ENCODE measurements at places on chromosomes 2 and 18.

GRCh38 chr2:108220942-108221541 is 18.7 kb upstream of the SULT1C3 start:
- DNase-seq: no peak

DNA sequence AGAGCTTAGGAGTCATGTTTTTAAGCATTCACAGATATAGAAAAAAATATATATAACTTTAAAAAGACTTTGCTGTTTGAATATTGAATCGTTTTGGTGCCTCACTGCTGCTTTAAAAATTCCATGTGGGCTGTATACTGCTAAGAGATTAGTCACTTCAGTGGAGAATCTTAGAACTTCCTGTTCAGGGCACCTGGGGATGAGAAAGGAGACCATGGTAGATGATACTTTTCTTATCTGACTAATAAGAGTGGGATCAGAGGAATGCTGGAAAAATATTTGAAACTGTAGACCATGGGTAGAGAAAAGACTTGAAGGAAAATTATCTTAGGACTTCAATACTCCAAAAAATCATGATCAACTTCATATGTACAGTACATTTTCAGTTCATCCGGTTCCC is 442.2 kb upstream of the SETBP1 start:
- DNase-seq: no peak

DNA sequence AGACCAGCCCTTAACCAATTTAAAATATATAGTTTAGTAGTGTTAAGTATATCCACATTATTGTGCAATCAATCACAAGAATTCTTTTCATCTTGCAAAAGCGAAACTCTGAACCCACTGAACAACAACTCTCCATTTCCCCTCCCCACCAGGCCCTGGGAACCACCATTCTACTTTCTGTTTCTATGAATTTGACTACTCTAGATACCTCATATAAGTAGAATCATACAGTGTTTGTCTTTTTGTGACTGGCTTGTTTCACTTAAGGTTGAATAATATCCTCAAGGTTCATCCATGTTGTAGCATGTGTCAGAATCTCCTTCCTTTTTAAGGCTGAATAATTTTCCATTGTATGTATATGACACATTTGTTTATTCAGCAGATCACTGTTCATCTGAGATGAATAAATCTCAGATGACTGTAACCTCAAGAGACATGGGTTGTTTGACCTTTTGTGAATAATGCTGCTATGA is 8.1 kb upstream of the SOS1 start:
- no peak for DNase-seq

- no peak for DNase-seq
Observed at GRCh38 chr18:11909061-11909455, 941 bp upstream of the MPPE1 start.

DNA sequence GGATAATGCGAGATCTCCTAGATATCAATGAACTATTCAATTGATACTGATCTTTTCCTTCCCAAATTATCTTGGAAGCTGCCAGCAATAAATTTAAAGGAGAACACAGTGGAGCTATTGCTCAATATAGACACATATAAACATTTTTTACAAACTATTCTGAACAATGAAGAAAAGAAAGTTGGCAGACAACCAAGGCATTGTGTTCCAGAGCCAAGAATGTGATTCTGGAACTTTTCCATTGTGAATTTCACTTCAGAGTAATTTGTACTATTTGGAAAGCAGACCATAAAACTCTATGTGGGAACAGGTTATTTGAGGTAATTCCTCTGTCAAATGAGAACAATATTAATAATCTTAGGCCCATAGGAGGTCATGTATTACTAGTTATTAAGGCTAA is 588.2 kb downstream of the IRS1 start:
- no peak for DNase-seq

DNA sequence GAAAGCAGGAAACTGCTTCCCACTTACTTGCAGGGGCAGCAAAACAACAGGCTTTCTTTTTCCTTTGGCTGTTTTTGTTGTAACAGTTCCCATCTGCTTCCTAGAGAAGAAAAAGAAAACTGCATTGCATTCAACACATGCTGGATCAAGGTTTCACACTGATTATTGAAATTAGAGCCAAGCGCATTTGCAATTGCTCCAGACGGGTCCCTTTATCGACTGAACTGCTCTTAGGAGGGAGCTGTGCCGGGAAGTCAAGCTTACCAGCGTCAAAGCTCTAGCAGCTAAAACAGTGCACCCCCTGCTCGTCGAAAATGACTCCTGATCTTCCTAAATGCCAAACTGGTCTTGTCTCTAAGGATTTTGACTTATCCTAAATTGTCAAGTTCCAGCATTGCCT is 164.0 kb upstream of the SESTD1 start:
- no peak for DNase-seq

GRCh38 chr18:6004119-6004518 is 108.8 kb upstream of the TMEM200C start:
- no peak for DNase-seq

DNA sequence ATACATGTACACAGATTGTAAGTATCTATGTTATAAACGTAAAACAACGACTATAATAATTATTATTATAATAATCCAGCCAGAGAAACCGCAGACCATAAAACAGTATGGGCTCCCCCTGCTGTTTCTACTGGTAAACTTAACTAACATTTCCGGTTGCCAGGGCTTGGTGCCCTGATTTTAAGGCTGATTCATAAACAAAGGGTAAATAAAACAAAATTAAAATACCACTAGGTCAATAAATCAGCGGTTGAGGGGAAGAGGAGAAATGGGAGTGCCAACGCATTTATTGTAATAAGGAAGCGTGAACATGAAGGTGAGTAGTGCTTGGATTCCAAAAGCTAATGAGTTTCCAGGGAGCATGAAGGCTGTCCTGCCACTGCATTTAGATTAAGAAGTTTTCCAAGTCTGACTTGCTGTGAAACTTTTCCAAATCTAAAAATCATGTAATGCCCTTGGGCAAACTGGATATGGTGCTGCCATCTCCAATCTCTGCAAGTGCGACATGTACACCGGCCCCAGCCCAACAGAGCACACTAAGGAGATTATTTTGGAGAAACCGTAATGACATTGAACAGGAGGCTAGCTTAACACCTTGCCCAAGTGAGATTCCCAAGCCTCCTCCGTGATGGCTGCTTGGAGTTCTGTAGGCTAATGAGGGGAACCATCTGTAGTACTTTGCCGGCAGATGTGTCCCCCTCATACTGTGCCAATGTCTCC is 50.7 kb upstream of the HNRNPA3 start:
- DNase-seq: no peak

GRCh38 chr18:47877892-47878291 is 52.6 kb downstream of the SMAD2 start:
- no peak for DNase-seq

- no peak for DNase-seq
Observed at GRCh38 chr2:162085090-162085891, 11.3 kb upstream of the DPP4 start.

DNA sequence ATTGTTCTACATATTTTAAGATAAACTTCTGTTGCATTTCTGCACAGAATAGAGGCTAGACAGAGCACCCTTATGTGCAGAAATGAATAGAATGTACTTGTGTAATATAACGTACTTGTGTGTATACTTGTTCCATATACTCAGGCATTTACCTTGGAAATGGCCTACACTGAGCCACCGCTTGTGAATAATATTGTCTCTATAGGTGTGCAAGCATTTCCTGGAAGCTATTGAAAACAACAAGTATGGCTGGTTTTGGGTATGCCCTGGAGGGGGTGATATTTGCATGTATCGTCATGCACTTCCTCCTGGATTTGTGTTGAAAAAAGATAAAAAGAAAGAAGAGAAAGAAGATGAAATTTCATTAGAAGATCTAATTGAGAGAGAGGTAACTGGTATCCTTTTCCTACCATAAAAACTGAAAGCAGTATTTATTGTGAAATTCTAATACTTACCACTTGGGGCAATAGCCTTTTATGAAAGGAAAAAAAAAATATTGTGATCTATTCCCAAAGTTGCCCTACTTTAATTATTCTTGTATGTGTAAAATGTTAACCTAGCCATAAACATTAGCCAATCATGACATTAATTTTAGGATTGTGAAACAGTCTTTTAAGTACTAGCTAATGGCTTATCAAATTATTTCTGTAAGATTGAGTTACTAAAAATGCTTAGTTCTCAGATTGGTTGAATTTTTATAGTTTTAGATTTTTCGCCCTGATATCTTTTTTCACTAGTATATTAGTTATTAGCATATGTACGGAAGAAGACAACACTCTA is 18.0 kb downstream of the ZC3H15 start:
- no peak for DNase-seq

GRCh38 chr2:111654829-111655228 is 229.2 kb downstream of the ANAPC1 start:
- DNase-seq: no peak

DNA sequence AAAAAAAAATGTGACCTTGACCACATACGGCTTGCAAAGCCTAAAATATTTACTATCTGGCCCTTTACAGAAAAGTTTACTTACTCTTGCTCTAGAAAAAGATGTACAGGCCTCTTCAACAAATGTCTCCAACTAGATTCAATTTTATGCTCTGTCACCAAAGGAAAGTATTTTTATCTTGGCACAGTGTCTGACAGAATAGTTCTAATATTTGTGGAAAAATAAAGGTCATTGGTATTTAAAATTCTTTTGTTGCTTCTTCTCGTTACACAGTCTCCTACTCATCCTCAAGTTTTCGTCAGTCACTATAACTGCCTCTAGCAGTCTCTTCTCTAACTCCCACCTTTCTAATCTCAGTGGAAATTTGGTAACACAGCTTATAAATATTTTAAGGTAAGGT is 1.4 kb downstream of the RBKS start:
- no peak for DNase-seq

DNA sequence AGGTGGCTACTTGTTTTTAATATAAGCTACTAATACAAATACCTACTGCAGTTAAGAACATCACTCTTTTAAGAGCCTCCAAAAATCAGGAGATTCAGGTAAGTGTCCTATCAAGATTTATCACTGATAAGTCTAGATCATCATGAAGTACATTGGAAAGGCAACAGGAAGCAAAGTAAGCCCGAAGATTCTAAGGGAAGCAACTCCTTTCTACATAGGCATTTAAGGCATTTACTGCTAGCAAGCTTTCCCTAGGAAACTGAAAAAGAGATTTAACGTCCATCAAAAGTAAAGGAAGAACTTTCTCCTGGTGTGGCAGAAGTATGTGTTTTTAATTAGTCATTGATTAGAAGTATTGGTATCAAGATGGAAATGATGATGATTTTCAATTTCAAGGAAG is 3.7 kb downstream of the STK17B start:
- no peak for DNase-seq

GRCh38 chr2:200247494-200247893 is 59.0 kb upstream of the SPATS2L start:
- DNase-seq: no peak

DNA sequence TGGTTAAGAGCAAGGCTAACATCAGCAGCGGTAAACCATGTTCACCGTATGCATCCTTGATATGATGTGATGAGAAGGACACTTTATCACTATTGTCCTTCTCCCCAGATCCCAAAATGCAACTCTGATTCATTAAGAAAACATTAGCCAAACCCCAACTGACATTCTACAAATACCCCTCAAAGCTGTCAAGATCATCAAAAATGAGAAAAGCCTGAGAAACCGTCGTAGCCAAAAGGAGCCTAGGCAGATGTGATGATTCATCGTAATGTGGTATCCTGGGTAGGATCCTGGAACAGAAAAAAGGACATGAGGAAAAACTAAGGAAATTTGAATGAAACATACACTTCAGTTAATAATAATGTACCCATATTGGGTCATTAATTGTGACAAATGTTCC is 67.3 kb upstream of the ST6GAL2 start:
- DNase-seq: no peak

GRCh38 chr18:3294435-3295080 is 32.6 kb downstream of the MYL12B start:
- DNase-seq: no peak

- peak; percentile 22 for DNase-seq
Observed at GRCh38 chr2:48946449-48947048, 191.0 kb upstream of the LHCGR start.

- DNase-seq: no peak
Observed at GRCh38 chr2:74548900-74549826, 4.6 kb downstream of the LOXL3 start.

GRCh38 chr2:237280939-237281338 is 133.0 kb downstream of the COL6A3 start:
- DNase-seq: no peak

GRCh38 chr2:12338946-12339697 is 377.6 kb upstream of the TRIB2 start:
- DNase-seq: no peak

GRCh38 chr2:38835990-38836389 is 39.7 kb downstream of the DHX57 start:
- no peak for DNase-seq

- DNase-seq: no peak
Observed at GRCh38 chr2:134665727-134666506, 52.9 kb downstream of the TMEM163 start.

DNA sequence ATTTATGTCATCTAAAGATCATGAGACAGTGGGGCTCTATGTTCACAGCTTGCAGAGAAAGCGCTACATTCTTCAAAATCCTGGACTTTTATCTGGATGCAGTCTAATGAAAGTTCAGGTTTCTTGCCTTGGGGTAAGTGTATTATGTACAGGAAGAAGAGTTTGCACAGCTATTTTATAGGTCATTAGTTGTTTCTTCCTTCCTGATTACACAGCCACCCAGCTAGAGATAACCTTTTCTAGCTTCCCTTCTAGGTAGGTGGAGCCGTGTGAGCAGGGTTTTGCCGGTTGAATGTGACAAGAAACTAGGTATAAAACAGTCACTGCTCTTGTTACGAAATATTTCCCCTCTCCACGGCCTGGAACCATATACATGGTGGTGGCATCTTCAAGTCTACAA is 800.8 kb upstream of the SOX11 start:
- no peak for DNase-seq

GRCh38 chr2:168456521-168457189 is 583 bp downstream of the CERS6 start:
- DNase-seq: no peak

DNA sequence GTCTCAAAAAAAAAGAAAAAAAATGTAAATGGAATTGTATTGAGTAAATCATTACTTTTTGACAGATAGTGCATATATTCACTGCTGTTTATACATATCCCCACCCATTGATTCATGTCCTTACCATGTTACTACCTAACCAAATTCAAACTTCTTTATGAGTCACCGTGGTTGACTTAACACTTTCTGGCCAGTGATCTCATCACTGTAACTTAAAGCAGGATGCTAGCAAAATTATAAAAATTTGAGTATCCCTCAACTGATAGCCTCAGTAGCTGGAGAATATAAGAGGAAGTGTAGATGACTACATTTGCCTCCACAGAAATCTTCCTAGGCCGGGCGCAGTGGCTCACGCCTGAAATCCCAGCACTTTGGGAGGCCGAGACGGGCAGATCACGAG is 13.4 kb downstream of the CNOT9 start:
- peak; percentile 2 for DNase-seq

- no peak for DNase-seq
Observed at GRCh38 chr2:49860834-49861233, 706.5 kb upstream of the FSHR start.

DNA sequence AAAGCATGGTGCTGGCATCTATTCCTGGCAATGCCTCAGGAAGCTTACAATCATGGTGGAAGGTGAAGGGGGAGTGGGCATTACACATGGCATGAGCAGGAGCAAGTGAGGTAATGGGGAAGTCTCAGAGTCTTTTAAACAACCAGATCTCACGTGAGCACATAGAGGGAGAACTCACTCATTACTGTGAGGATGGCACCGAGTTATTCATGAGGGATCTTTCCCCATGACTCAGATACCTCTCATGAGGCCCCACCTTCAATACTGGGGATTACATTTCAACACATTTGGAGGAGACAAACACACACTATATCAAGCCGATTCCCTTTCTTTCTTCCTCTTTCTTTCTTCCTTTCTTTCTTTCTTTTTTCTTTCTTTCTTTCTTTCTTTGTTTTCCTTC is 47.9 kb upstream of the FANCL start:
- peak; percentile 9 for DNase-seq

- DNase-seq: peak; percentile 80
Observed at GRCh38 chr2:234970477-234970882, 18.7 kb downstream of the SH3BP4 start.
